ENCODE measurements at places on chromosomes 6 and 20.

DNA sequence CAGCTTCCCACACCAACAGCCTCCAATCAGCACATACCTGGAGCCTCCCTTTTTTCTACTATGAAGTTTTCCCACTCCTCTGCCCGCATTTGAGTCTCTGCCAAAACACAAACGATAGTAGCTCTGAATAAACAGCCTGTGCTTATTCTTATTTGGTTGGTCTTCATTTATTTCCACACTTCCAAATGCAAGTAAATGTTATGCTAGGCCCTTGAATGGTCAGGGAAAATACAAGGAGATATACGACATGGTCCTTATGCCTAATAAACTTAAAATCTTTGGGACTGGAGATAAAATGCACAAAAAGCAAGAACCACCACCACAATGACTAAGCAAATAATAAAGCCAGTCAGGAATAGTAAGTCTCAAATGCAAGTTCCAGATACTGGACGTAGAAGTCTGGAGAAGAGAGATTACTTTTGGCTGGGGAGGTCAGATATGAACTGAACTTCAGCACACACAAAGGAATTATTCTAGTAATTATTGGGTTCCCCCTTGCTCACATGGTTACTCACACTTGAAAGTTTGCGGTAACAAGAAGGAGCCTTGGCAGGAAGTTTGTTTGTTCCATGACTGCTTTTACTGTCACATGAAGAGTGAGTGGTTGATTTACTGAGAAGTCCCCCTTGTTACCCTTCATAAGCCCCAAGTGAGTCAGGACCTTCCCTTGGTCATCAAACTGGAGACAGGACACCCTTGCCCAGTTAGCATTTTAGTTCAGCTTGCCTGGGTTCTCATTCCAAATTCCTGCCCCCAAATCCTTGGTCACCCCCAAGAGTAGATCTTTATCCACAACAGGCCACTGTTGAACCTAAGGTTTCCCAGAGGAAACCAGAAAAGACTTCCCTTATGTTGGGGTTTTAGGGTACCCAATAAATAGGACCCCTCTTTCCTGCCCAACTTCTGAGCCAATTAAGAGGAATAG is 511.2 kb upstream of the JARID2 start:
- DNase-seq: no peak

DNA sequence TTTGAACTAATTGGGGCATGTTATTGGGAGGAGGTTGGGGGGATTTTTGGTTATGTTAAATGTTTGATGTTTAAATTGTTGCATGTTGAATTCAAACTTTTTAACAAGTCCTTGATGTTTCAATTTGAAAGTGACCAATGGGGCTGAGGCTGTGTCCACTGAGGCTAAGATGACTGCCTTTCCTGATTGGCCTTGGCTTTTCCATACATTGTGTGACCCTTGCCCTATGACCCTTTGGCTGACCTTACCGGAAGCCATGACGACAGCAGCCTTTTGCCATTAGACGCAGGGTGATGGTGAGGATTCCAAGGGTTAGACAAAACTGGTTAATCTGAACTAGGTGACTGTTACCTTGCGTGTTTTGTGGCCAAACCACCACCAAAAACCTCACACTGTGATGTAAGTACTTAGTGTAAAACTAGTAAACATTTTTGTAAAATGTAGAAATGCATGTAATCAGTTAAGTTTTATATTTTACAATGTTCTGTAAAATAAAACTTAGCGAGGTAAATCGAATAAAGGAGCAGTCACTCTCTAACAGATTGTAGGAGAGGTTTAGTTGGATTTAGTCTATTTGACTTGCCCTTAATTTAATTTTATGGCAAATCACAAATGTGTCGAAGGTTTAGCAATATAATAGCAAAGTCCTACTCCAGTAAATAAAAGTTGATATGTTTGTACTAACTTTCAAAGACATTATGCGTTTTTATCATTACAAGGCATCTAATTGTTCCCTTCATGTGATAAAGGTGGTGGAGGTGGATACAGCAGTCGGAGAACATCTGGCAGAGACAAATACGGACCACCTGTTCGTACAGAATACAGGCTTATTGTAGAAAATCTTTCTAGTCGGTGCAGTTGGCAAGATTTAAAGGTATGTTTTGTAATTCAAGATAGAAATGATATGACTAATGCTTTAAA is 1.6 kb downstream of the SRSF6 start:
- no peak for DNase-seq

GRCh38 chr6:118844915-118845314 is 49.0 kb upstream of the ASF1A start:
- peak; percentile 42 for DNase-seq

GRCh38 chr20:2753461-2754040 is 46.9 kb downstream of the CPXM1 start:
- DNase-seq: no peak

All from glutamatergic neuron (in vitro differentiated cells).